ENCODE measurements at places on chromosomes 1 and 21.

DNA sequence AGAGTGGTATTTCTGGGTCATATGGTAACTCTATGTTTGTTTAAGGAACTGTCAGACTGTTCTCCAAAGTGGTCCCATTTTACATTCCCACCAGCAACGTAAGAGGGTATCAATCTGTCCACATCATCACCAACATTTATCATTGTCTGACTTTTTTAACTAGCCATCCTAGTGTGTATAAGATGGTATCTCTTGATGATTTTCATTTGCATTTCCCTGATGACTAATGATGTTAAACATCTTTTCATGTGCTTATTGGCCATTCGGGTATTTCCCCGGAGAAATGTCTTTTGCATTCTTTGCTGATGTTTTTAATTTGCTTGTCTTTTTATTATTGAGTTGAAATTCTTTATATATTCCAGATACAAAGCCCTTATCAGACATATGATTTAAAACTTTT, 370.1 kb upstream of the NR5A2 start:
- DNase-seq: no peak

DNA sequence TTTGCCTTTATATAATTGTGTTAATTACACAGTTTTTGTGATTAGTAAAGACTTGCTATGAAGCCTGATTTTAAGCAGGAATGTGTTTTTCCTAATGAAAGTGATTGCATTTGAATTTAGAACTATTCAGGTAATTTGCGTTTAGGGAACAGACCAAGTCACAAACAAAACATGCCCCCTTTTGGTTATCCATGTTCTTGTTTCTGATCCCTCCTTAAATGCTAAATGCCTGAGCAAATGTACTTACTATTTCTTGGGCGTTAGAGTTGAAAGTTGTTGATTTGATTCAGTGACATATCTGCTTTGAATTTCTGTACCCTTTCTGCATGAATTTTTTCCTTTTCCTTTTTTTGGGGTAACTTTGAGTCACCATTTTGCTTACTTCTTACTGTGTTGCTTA, 5.2 kb downstream of the POU2F1 start:
- no peak for DNase-seq

GRCh38 chr1:187999973-188000372, 1171.2 kb downstream of the PLA2G4A start:
- no peak for DNase-seq

DNA sequence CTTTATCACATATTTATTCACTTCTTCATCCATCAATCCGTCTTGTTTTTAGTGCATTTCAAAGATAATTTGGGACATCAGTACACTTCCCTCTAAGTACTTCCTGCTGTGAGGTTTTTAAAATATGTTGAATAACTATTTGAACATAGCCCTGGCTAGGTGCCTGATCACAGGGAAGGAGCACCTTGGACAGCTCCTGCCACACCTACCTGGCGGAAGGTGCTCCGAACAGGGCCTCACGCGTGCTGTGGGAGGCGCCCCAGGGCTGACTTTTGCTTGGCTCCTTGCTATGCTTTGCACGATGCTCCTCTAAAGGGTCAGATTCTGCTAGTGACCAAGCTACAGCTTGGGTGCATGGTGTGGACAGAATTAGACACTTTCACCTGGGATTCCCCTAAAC, 4.9 kb upstream of the ATXN7L2 start:
- DNase-seq: no peak

- no peak for DNase-seq
These were observed 1.4 kb upstream of the MYOG start for GRCh38 chr1:203086992-203087763.

DNA sequence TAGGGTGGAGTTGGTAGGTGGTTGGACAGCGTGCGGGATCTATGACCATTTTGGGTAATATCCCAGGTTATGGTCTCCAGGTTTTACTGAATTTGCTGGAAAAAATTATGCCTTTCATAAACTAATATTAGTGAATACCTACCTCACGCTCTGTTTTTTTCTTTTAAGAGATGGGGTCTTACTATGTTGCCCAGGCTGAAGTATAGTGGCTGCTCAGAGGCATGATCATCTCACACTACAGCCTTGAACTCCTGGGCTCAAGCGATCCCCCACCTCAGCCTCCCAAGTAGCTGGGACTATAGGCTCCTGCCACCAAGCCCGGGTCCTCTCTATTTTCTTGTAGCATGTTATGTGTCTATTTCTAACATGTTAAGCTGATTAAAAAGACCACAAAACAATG, 100.2 kb downstream of the RHOU start:
- DNase-seq: no peak

DNA sequence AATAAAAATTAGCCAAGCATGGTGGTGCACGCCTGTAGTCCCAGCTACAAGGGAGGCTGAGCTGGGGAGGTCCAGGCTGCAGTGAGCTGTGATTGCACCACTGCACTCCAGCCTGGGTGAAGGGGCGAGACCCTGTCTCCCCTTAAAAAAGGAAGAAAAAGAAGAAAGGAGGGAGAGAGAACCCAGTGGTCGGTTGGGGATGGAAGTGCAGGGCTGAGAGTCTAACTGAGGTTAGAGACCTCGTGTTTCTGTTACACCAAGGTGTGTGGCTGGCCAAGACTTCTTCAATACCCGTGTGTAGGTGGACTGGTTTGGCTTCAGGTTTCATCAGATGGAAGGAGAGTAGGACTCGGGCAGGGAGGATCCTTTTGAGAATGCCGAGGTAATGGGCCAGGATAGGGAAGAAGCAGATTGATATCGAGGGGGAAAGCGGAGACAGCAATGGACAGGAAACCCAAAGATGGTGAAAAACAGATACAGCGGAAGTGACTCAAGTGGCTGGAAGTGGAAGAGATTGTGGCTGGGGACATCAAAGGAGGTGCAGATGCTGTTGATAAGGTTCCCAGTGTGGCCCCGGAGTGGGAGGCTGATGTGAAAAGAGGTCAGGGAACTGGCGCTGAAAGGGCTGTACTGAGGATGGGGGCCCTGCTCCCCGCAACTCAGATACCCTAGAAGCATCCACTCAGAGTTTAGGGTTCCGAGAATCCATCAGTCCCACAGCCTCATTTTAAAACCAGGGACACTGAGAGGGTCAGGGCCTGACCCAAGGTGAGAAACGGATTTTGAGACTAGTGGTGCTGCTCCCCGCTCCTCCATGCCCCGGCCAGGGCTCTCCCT, 681 bp upstream of the UBXN10 start:
- peak; percentile 85 for DNase-seq

DNA sequence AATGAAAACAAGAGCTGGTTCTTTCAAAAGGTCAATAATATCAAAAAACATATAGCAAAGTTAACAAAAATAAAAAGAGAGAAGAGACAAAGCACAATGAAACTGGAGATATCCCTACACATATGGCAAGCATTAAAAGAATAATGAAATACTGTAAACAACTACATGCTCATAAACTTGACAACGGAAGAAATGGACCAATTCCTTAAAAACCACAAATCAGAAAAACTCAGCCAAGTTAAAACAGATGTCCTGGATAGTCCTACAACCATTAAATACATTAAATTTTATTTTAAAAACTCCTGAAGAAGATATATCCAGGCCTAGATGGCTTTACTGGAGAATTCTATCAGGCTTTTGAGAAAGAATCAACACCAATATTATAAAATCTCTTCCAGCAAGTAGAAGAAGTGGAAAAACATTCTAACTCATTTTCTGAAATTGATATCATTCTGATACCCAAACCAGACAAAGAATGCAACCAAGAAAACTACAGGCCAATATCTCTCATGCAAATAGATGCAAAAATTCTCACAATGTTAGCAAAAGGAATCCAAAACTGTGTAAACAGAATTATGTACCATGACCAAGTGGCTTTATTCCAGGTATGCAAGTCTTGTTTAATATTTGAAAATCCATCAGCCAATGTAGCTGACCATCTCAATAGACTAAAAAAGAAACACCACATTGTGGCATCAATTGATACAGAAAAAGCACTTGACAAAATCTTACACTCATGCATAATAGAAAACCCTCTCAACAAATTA, 56.1 kb upstream of the LRRC7 start:
- no peak for DNase-seq

DNA sequence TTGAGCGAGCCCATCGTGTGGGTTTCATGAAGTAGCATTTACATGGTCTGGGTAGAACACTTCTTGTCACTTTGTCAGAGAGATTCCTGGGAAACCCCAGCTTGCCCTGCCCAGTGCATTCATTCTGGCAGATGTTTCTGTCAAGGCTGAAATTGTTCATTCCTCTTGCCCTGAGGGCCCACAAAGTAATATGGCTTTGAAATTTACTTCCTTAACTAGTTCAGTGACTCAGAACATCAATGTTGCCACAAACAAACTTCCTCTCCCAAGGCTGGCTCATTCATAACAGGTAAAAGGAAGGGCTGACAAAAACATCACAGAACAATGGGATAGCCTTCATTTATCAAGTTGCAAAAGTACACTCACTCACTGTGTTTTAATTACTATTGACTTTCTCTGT, 5.0 kb upstream of the KIAA0040 start:
- peak; percentile 34 for DNase-seq

DNA sequence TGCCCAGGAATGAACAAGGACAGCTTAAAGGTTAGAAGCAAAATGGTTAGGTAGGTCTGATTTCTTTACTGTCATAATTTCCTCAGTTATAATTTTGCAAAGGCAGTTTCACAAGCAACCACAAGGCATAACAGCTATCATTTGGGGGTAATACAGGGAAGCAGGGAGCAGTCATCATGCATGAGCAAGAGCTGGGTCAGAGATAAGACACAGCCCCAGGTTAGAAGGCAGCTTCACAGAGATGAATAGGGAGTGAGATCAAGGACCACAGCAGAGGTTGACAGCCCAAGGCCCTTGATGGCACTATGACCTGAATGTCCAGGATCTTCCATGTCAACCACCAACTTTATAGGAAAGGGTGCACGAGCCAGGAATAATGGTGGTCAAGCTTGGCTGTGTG, 9.0 kb upstream of the CSRP1 start:
- DNase-seq: no peak

GRCh38 chr1:154014154-154014907, 23.8 kb downstream of the RPS27 start:
- DNase-seq: peak; percentile 39

GRCh38 chr1:186289943-186290545, 85.0 kb downstream of the TPR start:
- peak; percentile 54 for DNase-seq

DNA sequence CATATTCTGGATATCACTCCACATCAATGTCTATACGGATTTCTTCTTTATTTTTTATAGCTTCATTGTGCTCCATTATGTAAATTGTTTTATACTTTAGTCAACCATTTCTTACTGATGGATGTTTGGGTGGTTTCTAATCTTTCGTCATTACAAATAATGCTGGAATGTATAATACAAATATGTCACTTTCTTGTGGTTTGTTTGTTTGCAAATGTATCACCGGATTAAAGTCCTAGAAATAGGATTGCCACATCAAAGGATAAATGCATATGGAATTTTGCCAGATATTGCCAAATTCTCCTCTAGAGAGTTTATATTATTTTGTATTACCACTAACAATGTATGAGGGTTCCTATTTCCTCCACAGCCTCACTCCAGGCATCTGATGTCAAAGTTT, 48.7 kb upstream of the PRDM2 start:
- DNase-seq: no peak

- no peak for DNase-seq
These were observed 46.1 kb downstream of the PLEKHA6 start for GRCh38 chr1:204313675-204314074.

- DNase-seq: no peak
These were observed 409.9 kb upstream of the NFIA start for GRCh38 chr1:60672449-60672848.

- no peak for DNase-seq
These were observed 6.2 kb downstream of the DNMT3L start for GRCh38 chr21:44255511-44255981.

DNA sequence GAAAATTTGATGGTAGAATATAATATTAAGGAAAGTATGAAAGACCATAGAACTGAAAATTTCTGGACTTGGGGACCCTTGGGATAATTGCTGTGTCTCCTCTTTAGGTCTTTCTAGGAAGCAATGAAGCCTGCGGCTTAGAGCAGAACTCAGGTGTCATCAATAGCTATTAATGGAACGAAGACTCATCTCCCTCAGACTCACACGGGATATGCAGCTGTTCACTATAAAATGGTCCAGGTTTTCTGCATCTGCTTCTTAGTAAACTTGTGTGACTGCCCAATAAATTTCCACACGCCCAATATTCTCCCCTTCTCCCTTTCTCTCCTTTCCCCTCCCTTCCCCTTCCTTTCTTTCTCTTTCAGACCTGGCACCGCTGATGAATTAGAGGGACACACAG, 392.5 kb downstream of the HLX start:
- no peak for DNase-seq

- DNase-seq: no peak
These were observed 127.2 kb downstream of the MACF1 start for GRCh38 chr1:39331647-39332046.

GRCh38 chr1:232283864-232284263, 346.1 kb downstream of the SIPA1L2 start:
- no peak for DNase-seq

GRCh38 chr1:39268112-39268581, 63.7 kb downstream of the MACF1 start:
- peak; percentile 62 for DNase-seq

DNA sequence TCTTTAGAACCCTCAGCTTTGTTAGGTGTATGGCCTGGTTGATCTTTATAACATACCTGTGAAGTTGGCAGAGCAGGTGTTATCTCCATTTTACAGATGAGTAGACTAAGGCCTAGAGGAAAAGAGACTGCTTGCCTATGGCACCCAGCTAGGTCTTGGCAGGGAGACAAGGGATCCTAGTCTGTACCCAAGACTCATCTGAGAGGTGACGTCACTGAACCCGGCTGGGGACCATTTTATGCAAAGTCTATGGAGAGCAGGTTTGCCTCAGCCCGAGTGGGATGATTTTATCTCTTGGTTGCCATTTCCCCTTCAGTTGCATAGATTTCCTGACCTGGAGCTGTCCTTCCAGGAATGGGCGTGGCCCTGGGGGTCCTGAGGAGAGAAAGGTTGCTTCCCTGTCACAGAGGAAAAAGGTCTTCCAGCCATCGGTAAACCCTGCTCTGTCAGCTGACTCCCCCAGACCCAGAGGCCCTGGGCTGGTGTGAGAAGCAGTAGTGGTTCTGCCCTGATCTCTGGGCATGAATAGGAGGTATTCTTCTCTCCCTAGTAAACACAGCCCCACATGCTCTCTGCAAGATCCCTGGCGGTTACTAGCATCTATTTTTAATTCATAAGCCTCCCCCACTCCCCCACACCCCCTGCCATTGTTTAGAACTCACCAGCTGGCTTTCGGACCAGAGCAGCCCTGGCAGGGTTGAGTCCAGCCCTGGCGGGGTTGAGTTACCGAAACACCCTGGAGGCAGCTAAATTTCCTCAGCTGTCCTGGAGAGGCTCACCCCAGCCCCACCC, 19.6 kb downstream of the TMCC2 start:
- DNase-seq: peak; percentile 34
